ENCODE measurements at places on chromosomes 1 and 21.
A peak's percentile ranks its signal among the peaks of the same experiment; 100 is the strongest.

DNA sequence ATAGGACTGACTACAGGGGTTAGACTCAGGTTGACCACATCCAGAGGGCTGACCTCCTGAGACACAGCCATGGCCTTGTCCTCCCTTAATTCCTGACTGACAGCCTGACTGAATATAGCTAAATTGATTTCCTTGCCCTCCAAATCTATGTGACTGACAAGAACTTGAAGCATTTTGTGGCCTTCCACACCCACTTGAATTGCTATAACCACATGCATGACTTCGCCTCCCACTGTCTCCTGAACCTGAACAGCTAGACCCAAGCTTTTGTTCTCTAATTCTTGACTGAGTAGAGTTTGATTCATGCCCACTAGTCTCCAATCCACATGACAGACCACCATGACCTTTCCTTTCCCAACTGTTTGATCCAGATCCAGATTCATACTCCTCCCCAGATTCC, 3.1 kb downstream of the FLG2 start:
- ATAC-seq = no peak

- no peak for ATAC-seq
These were observed 47.1 kb upstream of the COL6A2 start for GRCh38 chr21:46050668-46051378.

DNA sequence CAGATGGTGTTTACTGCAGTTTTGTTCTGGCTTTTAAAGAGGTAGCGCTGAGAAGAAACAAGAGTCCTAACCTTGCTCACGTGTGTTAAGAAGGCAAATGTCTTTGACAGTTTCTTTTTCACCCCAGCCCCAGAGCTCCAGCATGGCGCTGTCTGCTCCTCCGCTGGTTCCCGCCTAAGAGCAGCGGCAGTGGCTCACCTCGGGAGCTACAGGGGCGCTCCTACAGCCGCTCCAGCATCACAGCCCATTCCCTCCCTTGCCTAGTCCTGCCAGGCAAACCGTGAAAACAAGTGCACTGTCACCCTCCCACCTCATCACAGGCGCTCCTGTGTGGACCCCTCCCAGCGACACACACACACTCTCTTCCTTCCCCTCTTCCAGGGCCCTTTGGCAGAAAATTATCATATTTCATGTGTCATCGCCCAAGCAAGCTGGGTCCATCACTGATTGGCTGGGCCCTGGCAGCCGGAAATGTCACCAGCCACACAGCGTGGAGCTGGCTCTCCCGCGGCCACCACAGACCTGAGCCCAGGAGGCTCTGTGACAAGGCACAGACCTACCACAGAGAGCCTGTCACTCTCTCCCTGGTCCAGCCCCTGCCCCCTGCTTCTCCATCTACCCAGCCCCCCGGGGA, 1.2 kb upstream of the HIVEP3 start:
- peak; percentile 14 for ATAC-seq

DNA sequence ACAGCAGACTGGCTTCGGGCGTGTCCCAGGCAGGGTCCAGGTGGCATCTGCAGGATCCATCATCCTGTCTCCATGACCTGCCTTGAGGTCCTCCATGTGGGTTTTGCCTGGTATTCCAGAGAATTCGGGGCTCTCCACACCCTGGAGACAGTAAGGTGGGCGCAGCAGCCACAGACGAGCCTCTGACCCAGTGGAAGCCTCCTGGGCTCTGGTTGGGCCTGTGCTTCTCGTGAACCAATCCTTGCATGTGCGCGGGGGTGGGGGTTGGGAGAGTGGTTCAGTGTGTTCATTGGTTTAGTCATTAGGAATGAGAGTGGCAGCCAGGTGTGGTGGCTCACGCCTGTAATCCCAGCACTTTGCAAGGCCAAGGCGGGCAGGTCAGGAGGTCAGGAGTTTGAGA, 32.1 kb upstream of the TNFRSF1B start:
- ATAC-seq = no peak

GRCh38 chr1:233183226-233184020, 112.1 kb downstream of the PCNX2 start:
- no peak for ATAC-seq
